ENCODE measurements at places on chromosomes 11 and 22. TPM values are rescaled to one million over a fixed set of nuclear protein-coding genes. Genes with fewer than 3 reads are reported as not detected.

The RTN4R gene
- total RNA-seq = 0.91 TPM

The KDM4D gene
- total RNA-seq = 2.1 TPM

The OPCML gene
- total RNA-seq = not detected

The SCN3B gene
- total RNA-seq = 0.16 TPM

The MPPED1 gene
- not detected for total RNA-seq

The PHOX2A gene
- total RNA-seq = not detected

The MMP13 gene
- total RNA-seq = 0.13 TPM

The ASCL2 gene
- total RNA-seq = 1.2 TPM

The OR56A1 gene
- total RNA-seq = not detected

The OR51A7 gene
- total RNA-seq = not detected

The PKNOX2 gene
- total RNA-seq = 2.6 TPM

The GAL3ST1 gene
- total RNA-seq = not detected

The GDPD4 gene
- not detected for total RNA-seq

The MUC2 gene
- total RNA-seq = not detected

The GGTLC3 gene
- total RNA-seq = not detected

The TMPRSS5 gene
- 0.32 TPM for total RNA-seq

The TMEM126B gene
- total RNA-seq = 38.3 TPM

The KCNC1 gene
- not detected for total RNA-seq

The OR10A2 gene
- total RNA-seq = not detected

Data from epithelial cell of alveolus of lung (primary cell).